ENCODE measurements at places on chromosomes 6 and 20.

GRCh38 chr6:165456286-165456685, 146.9 kb upstream of the C6orf118 start:
- no peak for DNase-seq

- no peak for DNase-seq
Measured at GRCh38 chr6:144416244-144416643, 131.1 kb downstream of the UTRN start.

- no peak for DNase-seq
Measured at GRCh38 chr6:1415416-1416063, 26.2 kb downstream of the FOXF2 start.

DNA sequence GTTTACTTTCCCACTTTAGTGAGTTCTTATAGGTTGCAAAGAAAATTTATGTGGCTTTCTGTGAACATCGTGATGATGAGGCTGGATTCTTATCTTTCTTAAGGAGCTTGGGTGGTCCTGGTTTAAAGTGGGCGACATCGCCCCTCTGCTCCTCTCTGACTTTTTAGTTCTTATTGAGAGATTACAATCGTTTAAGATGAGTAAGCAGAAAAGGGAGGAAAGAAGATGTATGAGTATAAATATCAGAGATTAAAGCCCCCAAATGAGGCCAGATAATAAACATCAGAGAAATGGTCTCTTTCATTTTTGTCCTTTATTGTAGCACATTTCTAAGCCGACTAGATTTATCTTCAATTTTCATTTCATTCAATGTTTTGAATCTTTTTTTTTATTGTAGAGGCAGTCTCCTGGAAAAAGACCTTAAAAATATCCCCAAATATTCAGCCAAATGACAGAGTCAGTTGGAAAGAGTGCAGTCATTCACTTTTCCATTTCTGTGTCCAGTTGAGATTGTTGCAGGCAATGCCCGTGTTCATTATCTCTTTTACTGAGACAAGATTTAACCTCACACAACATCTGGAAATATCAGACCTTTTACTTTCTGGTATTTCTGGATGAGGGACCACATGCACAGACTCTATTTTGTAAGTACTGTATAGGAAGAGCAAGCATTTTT, 62.0 kb upstream of the PDE7B start:
- DNase-seq: no peak

- DNase-seq: no peak
Measured at GRCh38 chr6:39778581-39779255, 13.5 kb upstream of the DAAM2 start.

- no peak for DNase-seq
Measured at GRCh38 chr6:42241915-42242314, 24.3 kb upstream of the MRPS10 start.

DNA sequence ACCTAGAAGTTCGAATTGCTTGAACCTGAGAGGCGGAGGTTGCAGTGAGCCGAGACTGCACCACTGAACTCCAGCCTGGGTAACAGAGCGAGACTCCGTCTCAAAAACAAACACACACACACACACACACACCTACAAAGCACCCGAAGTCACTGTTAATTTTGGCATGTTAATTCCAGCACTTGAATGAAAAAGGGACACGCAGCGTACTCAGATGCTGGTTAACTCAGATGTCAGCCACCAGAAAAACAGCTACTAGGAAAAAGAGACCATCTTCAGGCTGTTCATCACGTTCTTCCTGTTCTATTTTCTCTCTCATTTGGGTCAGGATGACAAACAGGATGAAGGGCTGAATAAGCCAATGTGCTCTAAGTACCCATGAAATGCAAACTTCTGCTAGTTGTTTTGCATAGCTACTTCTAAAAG, 46.9 kb downstream of the BLOC1S5 start:
- DNase-seq: no peak

DNA sequence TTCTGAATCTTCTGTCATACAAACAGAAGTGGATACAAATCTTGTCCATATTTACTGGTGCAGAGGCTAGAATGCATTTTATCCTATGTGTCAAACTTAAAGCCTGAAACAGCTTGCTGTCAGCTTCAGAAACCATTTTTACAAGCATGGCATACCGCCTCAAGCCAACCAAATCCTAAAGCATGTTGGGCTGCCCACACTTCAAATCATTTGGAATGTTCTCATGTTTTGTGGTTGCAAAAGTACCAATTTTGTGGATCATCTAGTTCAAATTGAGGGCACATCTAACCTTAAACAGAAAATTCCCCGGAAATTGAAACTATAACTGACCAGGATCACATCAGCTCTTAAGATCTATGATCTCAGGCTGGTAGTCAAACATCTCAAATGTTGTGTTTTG, 3.2 kb downstream of the GPR63 start:
- DNase-seq: no peak

GRCh38 chr6:11563793-11564192, 26.2 kb downstream of the TMEM170B start:
- no peak for DNase-seq

GRCh38 chr20:12512755-12513154, 496.0 kb upstream of the SPTLC3 start:
- no peak for DNase-seq

DNA sequence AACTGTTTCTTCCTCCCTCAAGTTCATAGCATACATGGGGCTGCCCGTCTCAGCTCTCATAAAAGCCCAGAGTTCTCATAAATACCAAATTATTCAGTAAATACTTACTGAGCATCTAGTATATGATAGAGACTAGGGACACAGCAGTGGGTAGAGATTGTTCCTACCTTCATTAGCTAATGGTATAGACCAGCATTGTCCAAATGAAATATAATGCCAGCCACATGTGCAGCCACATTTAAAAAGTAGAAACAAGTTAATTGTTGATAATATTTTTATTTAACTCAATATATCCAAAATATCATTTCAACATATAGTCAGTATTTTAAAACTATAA, 1.2 kb downstream of the TTLL9 start:
- DNase-seq: no peak

DNA sequence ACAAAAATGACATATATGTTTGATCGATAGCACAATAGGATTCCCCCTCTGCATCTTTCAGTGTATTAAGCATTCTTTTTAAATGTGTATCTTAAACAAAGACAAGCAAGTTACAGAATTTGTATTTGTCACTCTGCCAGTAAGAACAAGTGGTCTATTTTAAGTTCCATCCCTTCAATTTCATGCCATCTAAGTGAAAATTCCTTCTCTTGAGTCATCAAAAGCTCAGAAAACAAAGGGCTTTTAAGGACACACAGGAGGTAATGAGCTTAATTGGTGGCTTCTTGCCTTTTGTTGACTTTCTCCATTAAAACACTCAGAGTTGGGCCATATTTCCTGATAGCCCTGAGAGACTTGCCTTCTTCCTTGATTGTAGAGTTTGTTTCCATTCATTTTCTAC, 547.8 kb downstream of the TENT5A start:
- DNase-seq: peak; percentile 20

- DNase-seq: no peak
Measured at GRCh38 chr6:159728531-159728964, 1.2 kb downstream of the WTAP start.

DNA sequence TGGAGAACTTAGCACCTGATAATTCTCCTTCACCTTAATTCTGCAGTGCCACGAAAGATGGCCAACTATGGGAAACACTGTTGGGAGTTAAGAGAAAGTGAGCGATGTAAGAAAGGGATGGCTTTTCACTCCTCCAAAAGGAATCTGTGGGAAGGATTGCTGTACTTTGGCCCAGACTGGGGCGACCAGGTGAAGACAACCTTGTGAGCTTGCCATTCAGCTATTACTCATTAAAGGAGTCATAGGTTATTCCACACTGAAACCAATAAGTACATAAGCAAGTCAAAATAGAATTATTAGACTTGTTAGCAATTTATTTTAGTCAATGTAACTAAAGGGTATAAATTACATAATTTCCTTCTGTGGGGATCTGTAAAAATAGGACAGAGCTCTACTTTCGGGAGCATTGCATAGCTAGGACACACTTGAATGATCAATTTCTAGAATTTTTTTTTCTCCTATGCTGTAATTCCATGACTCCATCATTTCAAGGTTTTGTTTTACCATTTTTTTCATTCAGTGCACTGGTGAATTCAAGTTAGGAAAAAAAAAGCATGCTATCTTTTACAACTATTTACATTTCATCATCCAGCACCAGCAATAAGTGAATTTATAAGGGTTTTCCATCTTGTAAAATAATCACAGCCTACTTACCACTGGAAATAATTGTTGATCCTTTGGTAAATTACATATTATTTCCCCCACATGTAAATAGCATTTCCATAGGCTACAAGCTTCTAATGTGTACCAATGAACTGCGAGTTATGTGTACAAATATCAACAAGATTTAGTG, 231.7 kb downstream of the SIM1 start:
- no peak for DNase-seq

DNA sequence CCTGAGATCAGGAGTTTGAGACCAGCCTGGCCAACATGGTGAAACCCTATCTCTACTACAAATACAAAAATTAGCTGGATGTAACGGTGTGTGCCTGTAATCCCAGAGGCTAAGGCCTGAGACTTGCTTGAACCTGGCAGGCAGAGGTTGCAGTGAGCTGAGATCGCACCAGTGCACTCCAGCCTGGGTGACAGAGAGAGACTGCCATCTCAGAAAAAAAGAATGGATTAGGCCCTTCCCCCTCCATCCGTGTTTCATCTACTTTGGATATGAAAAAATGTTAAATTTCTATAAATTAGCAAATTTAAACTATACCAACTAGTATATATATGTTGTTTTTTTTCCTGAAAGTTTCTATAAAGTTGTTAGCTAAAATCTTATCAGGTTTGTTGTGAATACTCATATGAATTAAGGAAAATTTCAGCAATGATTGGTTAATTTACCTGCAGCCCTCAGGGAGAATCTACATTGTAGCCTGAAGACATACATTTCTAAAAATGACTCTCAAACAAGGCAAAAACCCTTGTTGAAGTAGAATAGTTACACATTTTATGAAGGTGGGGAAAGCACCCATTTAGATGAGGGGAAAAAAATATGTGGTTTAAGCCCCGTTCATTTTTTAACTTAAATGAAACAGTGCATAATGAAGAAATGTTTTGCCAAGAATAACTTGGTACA, 120.9 kb downstream of the TIAM2 start:
- no peak for DNase-seq

DNA sequence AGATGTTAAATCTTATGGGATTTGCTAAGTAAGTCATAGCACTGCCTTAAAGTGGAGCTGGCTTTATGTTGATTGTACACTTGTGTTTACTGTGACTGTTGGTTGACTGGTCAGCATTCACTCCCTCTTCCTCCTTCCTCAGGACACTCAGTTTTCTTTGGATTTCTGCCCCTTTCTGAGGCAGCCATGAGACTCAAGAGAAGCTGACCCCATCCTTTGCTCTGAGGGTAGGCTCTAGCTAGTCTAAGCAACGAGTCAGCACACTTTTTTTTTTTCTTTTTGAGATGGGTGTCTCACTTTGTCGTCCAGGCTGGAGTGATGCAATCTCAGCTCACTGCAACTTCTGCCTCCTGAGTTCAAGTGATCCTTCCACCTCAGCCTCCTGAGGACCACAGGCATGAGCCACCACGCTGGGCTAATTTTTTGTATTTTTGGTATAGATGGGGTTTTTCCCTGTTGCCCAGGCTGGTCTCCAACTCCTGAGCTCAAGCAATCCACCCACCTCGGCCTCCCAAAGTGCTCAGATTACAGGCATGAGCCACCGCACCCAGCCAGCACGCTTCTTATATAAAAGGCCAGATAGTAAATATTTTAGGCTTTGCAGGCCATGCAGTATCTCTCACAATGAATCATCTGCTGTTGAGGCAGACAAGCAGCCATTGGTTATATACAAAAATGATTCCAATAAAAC, 191.4 kb downstream of the NFATC2 start:
- DNase-seq: peak; percentile 88

GRCh38 chr20:61679473-61679872, 386.2 kb downstream of the TAF4 start:
- DNase-seq: no peak

DNA sequence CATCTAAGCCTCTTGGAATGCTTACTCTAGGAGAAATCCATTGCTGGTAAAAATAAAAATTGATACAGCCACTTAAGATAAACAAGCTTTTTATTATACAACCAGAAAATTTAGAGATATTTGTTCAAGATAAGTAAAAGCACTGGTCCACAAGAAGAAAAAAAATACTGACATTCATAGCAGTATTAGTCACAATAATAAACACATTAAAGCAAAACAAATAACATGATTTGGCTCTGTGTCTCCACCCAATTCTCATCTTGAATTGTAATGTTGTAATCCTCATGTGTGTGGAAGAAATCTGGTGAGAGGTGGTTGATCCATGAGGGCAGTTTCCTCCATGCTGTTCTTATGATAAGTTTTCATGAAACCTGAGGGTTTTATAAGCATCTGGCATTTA, 1093.5 kb upstream of the ADGRB3 start:
- DNase-seq: peak; percentile 52

GRCh38 chr6:52839124-52840055, 1.2 kb downstream of the GSTA5 start:
- DNase-seq: peak; percentile 67

- no peak for DNase-seq
Measured at GRCh38 chr20:45372646-45373352, 5.3 kb downstream of the TP53TG5 start.

GRCh38 chr6:30044630-30045029, 16.4 kb upstream of the POLR1H start:
- DNase-seq: peak; percentile 70

- no peak for DNase-seq
Measured at GRCh38 chr6:38684237-38684636, 18.7 kb downstream of the GLO1 start.

DNA sequence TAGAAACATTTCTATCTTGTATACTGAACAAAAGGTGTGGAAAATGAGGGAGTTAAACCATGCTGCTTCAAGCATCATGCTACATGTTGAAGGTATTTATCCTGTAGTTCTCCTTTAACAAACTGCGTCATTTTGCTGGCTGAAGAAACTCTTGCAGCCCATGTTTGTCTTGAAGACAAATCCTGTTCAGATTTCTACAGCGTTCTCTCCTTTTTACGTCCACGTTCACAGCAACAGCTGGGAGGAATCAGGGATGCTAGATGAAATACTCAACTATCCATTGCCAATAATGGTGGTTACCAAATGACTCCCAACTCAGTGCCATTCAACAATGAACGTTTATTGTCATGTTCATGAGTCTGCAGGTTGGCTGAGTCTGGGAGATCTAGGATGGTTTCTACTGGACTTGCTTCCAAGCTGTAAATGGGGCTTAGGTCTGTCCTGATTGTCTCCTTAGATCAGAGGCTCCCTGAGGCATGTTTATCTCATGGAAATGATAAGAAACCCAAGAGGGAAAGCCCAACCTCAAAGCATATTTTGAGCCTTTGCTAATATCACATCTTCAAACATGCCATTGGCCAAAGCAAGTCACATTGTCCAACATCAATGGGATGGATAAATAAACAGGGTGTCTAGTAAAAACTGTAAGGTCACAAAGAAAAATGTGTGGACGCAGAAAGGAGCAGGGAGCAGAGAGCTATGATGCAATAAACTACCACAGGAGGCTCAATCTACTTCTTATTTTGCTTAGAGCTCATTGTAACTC, 2.7 kb upstream of the PLCB1 start:
- DNase-seq: no peak

DNA sequence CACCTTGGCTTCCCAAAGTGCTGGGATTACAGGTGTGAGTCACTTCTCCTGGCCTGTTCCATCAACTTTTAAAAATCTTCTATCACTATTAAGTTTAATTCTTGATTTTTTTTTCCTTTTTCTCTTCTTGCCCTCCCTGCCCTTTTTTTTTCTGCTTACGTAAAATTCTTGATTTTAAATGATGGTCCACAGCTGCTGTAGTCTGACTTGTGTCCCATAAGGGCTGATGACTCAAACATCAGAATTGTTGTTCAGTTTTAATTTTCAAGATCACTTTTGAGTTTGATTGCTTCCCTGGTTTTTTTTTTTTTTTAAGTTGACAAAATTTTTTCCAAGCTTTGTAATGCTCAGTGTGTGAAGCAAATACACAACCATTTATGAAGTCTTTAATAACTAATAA, 61.9 kb downstream of the CBFA2T2 start:
- DNase-seq: peak; percentile 75

Measured in HCEC 1CT (cell line).